Activated gamma-delta T cell (primary cell): ENCODE measurements at places on chromosomes 11 and 22.

GRCh38 chr22:48845356-48845936, 982.2 kb downstream of the BRD1 start:
- no peak for DNase-seq

DNA sequence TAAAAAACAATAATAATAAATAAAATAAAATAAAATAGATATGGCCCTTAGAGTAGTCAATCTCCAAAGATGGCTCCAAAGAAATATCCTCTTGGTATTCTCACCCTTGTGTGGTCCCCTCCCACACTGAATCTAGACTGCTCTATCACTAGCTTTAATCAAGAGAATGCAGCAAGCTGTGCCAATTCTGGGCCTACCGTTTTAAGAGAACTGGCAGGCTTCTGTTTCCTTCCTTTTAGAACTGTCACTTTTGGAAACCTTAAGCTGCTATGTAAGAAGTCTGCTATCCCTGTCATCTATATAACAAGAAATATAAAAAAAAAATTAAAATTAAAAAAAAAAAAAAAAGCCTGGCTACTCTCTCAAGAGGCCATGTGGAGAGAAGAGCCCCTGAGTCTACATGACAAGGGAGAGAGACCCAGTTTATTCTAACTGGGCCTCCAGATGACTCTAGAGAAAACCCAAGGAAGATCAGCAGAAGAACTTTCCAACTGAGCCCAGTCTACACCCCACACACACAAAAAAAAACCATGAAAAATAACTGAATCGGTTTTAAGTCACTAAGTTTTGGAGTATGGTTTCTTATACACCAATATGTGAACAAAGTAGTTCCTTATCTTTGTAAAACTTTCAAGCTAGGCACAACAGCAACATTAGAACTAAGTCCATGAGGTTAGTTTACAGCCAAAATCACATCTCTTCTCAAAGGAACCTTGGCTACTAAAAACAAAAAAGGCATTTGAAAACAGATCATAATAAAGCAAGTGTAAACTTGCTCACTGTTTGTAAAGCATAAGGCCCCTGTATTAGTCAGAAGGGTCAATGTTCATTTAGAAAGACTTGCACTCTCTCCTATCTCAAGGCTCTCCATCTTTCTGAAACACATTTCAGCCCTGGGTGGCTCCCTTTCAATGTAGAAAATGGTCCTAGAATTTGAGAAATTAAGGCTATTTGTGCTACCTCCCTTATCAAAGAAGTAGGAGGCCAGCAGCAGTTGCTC, 67.3 kb downstream of the AMBRA1 start:
- DNase-seq, result no peak

DNA sequence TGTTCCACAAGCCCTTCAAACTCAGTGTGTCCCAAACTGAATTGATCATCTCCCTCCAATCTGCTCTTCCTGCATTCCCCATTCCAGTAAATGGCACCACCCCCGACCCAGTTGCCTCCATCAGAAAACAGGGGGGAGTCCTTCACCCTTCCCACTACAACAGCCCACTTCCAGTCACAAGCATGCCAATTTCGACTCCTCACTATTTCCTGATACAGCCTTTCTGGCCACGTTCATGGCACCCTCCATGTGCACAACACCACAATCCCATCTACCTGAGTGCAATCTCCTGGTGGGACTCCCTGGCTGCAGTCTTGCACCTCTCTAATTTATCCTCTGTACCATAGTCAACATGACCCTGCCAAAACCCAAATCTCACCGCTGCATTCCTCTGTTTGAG, 1.6 kb upstream of the DNAL4 start:
- DNase-seq, result no peak

DNA sequence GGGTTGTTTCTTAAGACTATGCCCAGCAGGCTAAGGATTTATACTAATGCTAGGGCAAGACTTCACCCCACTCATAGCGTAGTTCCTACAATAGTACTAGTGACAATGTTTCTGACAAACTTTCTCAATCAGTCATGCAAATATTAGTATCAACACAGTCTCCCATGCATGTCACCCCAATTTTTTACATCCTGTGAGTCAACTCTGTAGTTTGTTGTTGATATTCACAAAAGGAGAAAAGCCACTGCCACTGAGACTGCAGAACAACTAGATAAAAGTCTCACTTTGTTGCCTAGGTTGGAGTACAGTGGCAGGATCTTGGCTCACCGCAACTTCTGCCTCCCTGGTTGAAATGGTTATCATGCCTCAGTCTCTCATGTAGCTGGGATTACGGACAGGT, 155.2 kb downstream of the RBFOX2 start:
- no peak for DNase-seq

DNA sequence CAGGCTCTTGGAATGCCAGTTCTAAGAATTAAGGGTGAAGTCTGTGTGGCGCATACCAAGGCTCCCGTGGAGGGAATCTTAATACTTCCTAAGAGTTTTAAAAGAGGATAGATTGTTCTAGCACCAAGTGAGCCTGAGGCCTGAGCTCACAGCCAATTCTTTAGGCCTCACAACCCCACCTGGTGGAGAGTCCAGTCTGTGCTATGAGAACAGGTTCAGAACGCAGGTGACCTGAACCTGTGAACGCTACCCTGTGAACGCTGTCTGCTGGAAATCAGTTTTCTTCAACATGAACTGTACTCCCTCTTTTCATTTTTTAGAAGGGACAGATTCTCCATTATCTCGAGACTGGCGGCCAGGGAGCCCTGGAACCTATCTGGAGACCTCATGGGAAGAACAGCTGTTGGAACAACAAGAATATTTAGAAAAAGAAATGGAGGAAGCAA, 43.2 kb upstream of the DLAT start:
- no peak for DNase-seq

DNA sequence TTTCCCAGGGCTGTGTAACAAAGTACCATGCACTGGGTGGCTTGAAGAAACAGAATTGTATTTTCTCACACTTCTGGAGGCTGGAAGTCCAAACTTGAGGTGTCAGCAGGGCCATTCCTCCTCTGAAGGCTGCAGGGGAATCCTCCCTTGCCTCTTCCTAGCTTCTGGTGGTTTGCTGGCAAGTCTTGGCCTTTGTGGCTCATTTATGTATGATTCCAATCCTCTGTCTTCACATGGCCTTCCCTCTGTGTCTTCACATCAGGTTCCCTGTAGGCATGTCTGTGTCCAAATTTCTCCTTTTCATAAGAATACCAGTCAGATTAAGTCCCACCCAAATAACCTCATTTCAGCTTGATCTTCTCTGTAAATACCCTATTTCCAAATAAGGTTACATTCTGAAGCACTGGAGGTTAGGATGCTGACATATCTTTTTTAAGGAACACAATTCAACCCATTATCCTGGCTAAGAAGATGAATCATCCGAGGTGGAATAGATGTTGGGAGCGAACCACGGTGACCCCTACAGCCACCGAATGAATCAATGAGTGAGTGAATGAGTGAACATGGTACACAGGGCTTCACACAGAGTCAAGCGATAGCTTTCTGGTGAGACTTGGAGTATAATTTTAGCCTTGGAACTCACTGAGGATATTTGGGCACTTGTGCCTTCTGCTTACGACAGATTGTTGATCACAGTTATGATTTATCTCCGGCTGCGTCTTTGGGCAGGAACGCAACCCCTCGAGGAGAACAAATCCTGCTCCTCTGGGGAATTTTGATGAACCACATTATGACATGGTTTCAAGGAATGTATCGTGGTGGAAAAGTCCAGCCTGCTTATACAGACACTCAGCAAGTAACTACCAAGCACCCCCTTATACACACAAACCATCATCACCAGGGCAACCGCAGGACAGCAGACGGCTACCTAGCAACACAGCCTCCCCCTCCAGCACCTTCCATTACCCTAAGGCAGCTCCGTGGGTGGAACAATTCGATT, 34.3 kb upstream of the MICAL2 start:
- DNase-seq, result no peak

DNA sequence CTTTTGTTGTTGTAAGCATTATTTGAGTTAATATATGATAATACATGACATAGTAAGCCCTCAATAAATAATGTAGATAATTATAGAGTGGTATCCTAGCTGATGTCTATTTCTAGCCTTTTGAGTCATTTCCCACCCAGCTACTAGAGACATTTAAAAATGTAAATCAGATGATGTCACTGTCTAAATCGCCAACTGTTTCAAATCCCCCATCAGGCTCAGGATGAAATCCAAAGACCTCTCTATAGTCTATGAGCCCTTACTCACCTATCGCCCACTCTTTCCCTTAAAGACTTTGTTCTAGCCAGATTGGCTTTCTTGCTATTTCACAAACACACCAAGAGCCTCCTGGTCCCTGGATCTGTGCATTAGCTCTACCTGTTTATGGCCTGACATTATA, 135.4 kb upstream of the PLET1 start:
- no peak for DNase-seq

DNA sequence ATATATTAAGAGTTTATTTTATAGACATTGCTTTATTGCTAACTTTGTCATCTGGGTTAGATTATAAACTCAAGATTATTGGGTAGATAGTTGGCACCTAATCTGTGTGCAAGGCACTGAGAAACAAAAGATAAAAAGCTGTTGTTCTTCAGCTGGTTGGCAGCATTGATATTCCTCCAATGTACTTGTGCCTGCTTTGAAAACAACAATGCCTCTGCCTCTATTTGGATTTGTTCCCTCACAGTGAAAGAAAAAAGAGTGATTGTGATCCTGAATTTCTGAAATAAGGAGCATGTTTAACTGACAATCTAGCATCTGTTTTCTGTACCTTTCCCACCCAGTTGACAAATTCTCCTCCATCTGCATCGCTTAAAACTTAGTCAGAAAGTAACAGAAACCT, 98.3 kb downstream of the TYR start:
- no peak for DNase-seq

DNA sequence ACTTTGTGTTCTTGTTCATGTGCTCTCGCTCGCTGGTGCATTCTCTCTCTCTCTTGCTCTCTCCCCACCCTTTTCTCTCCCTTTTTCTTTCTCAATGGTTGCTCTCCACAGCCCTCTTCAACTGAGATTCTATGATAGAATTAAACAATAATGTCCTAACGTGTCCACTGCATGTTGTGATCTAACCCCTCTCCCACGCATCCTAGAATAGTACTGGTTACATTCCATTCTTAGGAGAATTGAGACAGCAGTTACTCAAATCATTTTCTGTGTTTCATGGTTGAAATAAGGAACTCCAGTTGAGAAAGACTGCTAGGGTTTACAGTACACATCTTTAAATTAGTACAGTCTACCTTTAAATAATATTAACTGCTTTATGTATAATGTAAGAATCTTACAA, 318.1 kb upstream of the PITPNB start:
- no peak for DNase-seq

GRCh38 chr11:128216198-128216597, 371.2 kb downstream of the ETS1 start:
- no peak for DNase-seq

DNA sequence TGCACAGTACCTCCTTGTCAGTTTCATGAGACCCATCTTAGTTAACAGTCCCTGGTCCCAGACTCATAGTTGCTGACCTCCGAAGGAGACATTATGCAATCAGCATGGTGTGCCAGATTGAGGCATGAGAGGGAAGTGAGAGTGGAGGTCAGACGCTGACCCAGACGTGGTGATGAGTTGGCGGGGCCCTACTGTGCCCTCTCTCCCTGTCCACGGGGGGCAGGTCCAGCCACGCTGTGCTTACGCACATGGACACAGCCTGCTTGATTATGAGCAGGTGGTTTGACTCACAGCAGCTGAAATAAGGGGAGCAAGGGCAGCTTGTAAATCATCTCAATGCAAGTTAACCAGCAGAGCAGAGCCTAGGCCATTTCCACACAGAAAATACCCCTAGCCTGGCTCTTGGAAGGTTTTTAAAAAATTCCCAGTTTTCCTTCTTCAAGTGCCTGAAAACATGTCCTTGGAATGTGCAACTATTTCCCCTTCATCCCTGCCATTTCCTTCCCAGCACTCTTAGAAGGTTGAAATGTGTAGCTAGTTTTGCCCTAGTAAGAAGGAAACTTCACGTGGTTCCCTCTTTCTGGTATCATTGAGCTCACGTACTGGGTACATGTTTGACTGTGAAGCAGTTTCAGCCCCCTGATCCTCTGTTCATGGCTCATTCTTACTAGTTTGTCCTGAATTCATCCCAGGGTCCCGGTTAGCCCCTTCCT, 122.6 kb upstream of the SORL1-AS1 start:
- DNase-seq, result no peak

GRCh38 chr11:95993438-95994298, 69.8 kb upstream of the MTMR2 start:
- no peak for DNase-seq

DNA sequence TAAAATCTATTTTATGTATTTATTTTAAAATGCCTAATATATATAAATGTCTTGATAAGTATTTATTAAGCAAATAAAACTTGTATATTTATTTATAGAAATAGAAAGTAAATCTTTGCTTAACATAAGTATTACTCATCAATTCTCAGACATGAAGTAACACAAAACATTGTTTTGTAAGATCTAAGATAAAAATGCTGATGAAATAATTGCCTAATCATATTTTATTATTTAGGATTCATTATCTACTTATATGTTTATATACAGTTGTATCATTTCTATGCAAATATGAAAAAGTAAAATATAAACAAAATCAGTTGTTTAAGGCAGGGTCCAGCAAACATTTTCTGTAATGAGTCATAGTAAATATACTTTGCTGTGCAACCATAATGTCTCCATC, 507.8 kb upstream of the CNTN5 start:
- no peak for DNase-seq

DNA sequence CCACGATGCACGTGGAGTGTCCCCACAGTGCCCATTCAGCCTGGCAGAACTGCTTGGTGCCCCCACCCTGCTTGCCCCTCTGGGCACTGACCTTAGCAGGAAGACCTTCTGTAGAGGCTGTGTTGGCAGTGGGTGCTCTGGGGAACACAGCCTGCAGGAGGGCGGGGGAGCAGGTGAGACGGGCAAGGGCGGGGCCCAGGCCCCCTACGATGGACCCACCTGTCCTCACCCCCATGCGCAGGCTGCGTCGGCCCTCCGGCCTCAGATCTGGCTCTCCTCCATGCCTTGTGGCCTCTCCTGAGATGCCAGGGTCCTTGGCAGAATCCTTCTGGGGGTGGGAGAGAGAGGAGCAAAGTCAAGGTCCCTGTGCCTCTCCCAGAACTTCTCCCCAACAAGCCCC, 10.9 kb downstream of the CDC42BPG start:
- no peak for DNase-seq

GRCh38 chr11:117582433-117582832, 214.6 kb downstream of the DSCAML1 start:
- no peak for DNase-seq

GRCh38 chr11:119134389-119134978, 13.1 kb downstream of the HINFP start:
- DNase-seq, result no peak

GRCh38 chr11:113189909-113190667, 124.3 kb upstream of the TTC12 start:
- DNase-seq, result no peak
